ENCODE measurements at places on chromosomes 2 and 18.

- no peak for DNase-seq
Measured at GRCh38 chr2:52336951-52337350, 1305.0 kb upstream of the NRXN1 start.

DNA sequence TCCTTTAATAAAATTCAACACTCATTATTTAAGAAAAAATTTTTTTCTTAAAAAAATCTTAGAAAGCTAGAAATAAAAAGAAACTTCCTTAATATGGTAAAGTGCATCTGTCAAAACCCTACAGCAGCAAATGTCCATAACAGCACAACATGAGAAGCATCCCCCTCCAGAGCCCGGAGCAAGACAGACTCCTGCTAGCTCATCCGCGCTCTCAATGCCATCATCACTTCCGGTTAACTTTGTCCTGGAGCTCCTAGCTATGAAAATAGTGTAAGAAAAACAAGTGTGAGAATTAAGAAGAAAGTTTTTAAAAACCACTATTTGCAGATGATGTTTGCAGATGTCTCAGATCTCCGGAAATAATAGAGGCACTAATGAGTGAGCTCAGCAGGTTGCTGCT, 103.1 kb downstream of the TEX51 start:
- DNase-seq = no peak

GRCh38 chr2:33167622-33168245, 221.0 kb downstream of the LTBP1 start:
- no peak for DNase-seq

DNA sequence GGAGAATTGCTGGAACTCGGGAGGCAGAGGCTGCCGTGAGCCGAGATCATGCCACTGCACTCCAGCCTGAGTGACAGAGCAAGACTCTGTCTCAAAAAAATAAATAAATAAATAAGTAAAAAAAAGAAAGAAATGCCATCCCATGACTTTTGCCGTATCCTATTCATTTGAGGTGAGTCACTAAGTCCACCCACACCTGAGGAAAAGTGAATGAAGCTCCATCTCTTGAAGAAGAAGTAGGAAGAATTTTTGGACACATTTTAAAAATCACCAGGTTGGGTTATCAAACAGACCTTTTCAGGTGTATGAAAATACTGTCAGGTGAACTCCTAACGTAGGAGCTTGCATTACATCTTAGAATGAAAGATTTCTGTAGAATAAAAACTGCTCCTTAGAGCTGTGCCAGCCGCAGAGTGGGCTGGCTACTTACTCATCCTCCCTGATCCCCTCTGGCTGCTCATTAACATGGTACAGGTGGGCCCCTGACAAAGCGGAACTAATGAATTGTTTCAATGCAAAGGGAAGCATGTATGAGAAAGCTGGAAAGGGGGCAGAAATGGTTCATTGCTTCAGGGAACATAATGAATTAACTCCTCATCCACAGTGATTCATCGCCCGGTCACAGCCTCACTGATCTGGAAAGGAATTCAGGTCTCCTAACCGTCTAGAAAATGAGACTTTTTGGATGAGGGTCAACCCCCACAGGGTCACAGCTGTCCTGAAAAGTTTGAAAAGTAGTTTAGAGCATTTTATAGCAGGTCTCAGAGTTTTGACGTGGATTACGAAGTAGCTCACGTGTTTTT, 191.4 kb downstream of the SPP2 start:
- DNase-seq = no peak

DNA sequence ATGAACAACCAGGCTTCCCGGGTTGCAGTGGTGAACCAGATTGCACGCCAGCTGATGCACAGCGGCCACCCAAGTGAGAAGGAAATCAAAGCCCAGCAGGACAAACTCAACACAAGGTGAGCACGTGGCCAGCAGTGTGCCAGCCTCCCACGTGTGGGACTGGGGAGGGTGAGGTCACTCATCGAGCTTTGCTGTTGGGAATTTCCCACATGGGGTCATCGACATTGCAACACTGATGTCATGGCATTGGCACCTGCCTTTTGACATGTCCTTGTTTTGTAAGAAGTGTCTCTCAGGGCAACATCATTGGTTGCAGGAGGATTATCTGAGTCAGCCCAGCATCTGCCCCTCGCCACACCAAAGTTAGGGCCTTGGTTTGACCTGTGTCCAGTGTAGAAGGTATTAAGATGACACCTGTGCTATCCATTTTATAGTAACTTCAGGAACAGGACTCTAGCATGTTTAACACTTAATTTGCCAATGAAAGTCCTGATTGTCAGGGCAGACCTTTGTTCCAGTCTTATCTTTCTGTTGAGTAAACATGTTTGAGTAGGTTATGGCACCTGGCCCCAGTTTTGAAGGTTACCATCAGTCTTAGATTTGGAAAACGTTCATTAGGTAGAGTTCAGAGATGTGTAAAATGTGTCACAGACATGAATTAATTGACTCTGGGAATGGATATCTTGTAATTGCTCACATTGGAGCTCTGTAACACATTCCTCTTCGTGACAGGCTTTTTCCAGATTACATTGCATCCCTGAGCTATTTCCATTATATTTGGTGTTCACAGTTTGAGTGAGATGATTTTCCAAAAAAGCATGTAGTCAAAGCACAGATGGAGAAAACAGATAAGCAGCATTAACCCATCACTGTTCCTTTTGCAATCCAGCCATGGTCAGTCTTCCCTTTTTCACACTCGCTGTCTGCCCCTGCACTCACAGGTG, 93.3 kb upstream of the EML6 start:
- no peak for DNase-seq

GRCh38 chr18:9740071-9740470, 32.0 kb downstream of the RAB31 start:
- DNase-seq = no peak
